ENCODE measurements at places on chromosomes 3 and 15.

DNA sequence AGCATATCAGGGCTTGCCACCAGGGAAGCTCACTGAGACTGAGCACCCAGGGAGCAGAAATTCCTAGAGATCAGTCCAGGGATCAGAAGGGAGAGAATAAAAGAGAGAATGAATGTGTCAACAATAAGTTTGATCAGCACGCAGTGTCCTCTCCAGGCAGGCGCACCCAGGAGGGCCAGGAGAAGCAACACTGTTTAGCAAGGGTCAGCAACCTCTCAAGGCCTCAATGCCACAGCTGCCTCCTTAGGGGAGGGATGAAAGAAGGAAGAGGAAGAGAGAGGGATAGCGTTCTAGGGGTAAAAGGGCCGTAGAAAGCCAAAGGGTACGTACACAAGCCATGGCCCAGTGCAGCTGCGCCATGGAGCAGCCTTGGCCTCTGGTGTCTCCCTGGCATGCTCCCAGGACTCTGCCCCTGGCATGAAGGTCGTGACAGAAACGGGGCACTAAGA lies 399.8 kb downstream of the SHQ1 start:
- no peak for DNase-seq

DNA sequence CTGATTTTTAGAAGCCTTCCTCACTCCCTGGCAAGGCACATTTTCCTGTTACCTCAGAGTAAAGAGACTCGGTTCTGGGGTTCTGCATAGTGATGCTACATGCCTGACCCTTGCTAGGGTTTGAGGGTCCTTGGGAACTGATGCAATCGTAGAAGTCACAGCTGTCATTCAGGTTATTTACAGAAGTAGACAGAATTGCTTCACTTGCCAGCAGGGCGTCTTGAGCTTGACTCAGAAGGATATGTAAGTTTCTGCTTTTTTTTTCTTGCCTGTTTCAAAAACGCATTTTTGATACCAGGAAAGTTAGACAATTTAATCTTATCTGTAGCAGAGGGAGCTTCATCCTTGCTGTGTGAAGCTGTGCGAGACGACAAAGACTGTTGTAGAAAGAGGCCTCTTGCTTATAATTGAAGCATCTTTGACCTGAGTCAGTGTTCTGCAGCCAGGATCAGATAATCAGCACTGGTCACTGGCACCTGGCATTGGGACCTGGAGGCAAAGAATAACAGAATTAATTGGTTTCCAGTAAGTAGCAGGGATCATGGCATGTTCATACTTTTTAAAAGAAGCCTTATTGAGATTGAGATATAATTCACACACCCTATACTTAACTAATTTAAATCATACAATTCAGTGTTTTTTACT lies 24.8 kb downstream of the CACNA1D start:
- no peak for DNase-seq

DNA sequence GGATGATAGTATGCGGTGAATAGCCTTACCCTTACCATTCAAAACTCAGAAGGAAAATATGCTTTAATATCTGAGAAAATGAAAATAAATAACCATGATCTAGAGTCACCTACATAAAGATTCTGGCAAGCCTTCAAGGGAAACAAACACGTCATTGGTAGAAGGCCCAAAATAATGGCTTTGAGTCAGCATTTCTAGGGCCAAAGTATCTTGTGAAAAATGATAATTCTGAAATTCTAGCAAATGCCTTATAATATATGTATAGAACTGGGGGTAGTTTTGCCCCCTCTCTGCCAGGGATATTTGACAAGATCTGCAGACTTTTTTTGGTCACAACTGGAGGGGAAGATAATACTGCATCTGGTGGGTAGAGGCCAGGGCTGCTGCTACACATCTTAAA lies 15.4 kb downstream of the PLSCR1 start:
- DNase-seq, result no peak

DNA sequence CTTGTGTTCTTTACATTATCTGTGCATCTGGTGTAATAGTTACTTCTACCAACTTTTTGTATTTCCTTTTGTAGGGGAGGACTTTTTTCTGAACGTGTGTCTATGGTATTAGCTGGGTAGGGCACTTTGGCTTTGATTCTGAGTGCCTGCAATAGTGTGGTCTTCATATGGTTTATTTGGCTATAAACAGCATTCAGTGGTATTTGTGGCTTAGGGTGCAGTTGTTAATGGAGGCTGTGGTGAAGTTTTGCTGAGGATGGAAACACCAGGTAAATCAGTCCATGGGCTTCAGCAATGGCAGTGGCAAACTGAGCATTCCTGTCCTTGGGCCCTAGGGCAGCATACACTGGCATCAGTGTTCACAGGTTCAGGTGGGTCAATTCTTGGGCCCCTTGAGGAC lies 230.6 kb upstream of the CTNNB1 start:
- no peak for DNase-seq

DNA sequence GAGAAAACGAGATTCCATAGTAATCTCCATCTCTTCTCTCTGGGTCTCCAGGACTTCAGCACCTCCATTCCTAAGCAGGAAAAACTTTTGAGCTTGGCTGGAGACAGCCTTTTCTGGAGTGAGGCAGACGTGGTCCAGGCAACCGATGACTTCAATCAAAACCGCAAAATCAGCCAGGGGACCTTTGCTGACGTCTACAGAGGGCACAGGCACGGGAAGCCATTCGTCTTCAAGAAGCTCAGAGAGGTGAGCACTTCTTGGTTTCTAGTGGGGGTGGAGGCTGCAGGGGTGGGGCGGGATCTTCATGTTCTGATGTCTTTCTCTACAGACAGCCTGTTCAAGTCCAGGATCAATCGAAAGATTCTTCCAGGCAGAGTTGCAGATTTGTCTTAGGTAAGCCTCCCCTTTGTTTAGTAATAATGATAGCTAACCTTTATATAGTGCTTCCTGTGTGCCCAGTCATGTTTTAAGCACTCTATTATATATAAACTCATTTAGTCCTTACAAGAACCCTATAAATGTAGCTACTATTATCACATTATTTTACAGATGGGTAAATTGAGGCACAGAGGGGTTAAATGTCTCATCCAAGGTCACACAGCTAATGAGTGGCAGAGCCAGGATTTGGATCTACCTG lies 35.0 kb upstream of the TATDN2 start:
- no peak for DNase-seq

GRCh38 chr3:100360757-100361496 lies 26.4 kb downstream of the NIT2 start:
- no peak for DNase-seq

- DNase-seq, result no peak
Observed at GRCh38 chr3:184283681-184284080, 7.9 kb downstream of the ECE2 start.

DNA sequence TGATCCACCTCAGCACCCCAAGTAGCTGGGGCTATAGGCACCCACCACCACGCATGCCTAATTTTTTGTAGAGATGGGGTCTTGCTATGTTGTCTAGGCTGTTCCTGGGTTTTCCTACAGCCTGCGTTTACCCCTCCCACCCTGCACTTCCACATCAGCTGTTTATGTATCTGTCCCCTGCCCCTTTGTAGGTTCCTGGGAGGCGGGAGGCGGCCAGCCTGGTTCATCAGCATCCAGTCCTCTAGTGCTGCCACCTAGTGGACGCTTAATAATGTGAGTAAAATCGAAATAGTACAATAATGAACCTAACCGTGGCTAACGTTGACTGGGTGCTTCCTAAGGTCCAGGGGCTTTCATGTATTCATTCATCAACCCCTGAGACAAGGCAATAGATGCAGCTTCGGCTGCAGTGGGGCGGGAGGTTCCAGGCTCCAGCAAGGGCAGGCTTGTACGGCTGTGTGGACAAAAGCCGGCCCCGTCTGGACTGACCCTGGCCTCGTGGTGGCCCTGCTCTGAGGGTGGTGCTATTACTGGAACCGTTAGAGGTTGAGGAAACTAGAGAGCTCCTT lies 1.2 kb upstream of the LCTL start:
- DNase-seq, result peak; percentile 27

- no peak for DNase-seq
Observed at GRCh38 chr3:42635111-42635510, 18.4 kb upstream of the ZBTB47 start.
